ENCODE measurements at places on chromosomes 1 and 21.

DNA sequence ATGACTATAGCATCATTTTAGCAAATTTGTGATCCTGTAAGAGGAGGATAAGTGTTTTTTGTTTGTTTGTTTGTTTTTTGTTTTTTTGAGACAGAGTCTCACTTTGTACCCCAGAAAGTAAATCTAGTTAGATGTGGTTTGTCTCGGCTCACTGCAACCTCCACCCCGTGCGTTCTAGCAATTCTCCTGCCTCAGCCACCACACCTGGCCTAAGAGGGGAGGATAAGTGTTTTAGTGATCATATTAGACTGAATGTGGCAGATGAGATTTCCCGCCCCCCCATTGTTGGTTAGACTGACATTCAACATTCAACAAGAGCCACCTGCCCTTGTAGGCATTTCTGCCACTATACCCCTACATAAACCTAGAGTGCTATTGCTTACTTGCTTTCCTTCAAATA is 98.5 kb downstream of the OSBPL9 start:
- DNase-seq = no peak

- no peak for DNase-seq
These were observed 27.4 kb downstream of the DUSP10 start for GRCh38 chr1:221714227-221715152.

- DNase-seq = no peak
These were observed 15.7 kb downstream of the IER5 start for GRCh38 chr1:181104042-181104789.

DNA sequence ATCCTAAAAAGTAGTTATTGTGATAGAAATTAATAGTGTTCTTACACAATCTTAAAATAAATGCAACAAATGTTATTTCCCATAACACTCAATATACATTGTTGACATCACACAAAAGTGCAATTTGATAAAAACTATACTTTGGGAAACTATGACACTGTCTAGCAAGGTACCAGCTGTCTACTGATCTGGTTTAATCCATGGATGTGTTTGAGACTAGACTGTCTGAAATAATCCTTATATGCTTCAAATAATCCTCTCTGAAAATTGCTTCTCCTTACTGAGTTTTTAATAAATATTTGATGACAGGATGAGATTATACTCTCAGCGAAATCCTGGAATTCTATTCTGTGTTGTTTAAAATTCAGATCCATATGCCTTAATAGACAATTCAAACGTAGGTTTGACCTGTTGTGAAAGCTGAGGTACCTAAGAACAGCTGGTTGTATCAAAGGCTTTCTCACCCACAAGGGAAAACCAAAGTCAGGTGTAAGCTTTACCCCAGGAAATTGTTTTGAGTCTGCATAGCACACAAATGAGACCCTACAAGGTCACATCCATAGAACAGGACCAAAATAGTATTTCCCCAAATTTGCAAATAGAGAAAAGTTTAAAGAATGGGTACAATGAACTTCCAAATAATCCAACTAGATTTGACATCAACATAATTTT is 8.8 kb upstream of the GFI1 start:
- no peak for DNase-seq

DNA sequence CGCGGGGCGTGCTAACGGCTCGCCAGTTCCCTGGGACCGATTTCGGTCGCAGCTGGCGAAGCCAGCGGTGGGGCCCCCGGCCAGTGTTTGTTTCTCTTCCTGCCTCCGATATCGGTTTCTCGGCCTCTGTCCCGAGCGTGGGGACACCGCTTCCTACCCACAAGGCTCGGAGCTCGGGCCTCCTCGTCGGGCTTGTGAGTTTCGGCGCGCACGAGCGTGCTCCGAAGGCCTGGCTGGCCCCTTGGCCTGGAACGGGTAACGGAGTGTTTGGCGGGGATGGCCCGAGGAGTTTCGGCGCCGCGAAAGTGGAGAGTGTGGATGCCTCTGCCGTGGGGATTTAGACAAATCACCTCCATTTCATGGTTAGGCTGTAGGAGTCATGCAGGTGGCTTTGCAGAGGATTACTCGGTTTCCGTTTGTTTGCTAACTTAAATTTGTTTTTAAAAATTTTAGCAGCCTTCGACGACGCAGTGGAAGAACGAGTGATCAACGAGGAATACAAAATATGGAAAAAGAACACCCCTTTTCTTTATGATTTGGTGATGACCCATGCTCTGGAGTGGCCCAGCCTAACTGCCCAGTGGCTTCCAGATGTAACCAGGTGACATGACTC is 559 bp downstream of the RBBP4 start:
- no peak for DNase-seq

- peak; percentile 73 for DNase-seq
These were observed 99.7 kb downstream of the NMNAT2 start for GRCh38 chr1:183318433-183318832.

- DNase-seq = no peak
These were observed 42.7 kb downstream of the ATP5PF start for GRCh38 chr21:25691976-25692375.

GRCh38 chr1:110384581-110385321 is 6.1 kb downstream of the SLC16A4 start:
- DNase-seq = no peak

GRCh38 chr1:96559707-96560596 is 161.6 kb upstream of the PTBP2 start:
- no peak for DNase-seq

DNA sequence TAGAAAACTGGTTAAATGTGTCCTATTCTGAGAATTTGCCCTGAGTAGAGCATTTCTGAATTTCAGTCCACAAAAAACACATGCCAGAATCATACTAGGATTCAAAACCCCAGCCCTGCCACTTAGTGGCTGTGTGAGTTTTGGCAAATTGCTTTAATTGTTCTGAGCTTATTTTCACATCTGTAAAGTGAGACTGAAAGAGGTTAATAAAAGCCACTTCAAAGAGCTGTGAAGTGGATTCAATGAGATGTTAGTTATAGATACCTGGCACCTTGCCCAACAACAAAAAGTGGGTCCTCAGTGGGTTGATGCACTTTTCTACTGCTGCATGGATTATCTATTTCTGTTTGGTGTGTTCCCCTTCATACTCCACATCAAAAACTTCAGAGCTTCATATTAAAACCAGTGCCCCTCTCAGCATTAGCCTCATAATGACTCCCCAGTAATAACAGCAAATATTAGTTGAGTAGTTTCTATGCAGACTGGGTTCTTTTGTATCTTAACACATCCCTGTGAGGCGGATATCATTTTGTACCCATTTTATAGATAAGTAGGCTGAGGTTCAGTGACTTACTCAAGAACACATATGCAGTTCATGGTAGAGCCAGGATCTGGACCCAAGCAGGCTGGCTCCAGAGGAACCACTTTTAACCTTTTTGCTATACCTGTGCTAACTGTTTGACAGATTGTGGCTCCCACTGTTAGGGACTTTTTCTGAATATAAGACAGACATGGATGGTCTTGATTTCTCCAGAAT is 14.2 kb upstream of the ADORA3 start:
- DNase-seq = no peak

GRCh38 chr1:232764458-232765251 is 40.6 kb upstream of the MAP10 start:
- DNase-seq = no peak

GRCh38 chr1:160066829-160067745 is 2.9 kb downstream of the KCNJ10 start:
- DNase-seq = no peak

- DNase-seq = no peak
These were observed 9.7 kb upstream of the PRDX6 start for GRCh38 chr1:173467426-173467825.

GRCh38 chr1:92186081-92186480 is 31.6 kb upstream of the C1orf146 start:
- no peak for DNase-seq

GRCh38 chr1:154358519-154358918 is 33.2 kb downstream of the ATP8B2 start:
- DNase-seq = no peak

DNA sequence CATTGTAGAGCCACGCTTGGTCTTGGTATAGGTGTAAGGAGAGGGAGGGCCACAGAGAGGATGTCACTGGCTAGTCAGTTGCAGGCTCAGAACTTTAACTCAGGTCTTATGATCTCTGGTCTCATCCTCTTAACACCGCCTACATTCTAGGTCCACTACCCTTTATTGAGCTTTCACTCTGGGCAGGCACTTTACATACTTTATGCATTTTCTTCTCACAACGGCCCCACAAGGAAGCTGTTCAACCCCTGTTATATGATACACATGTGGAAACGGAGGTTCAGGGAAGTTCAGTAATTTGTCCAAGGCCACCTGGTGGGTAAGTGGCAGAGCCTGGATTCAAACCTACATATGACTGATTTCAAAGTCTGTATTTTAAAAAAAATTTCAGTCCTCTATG is 25.3 kb upstream of the RCAN3 start:
- DNase-seq = no peak

GRCh38 chr1:151540982-151541377 is 871 bp downstream of the TUFT1 start:
- DNase-seq = no peak

GRCh38 chr21:45284456-45284741 is 3.3 kb downstream of the POFUT2 start:
- DNase-seq = no peak

GRCh38 chr21:41559658-41560631 is 52.0 kb upstream of the TMPRSS2 start:
- DNase-seq = no peak

- no peak for DNase-seq
These were observed 43.1 kb downstream of the ATP2B4 start for GRCh38 chr1:203669739-203670138.

DNA sequence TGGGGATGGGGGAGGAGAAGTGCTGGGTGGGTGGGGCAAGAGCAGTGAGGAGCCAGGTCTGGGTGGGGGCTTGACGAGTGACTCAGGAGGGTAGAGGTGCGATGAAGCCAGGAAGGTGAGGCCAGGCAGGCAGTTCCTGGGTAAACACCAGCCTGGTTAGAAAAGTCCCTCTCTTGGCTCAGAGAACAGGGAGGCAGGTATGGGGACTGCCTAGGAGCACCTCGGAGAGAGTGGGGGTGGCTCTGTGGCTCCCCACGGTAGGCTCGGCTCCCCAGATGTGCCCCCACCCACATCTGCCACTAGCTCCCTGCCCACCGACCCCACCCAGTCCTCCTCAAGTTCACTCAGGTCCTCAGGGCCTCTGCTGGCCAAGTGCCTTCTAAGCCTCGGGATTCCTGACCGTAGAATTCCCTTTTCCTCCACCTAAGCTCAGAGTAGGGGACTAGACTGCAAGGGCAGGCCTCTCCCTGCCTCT is 1.2 kb downstream of the HSPG2 start:
- no peak for DNase-seq

- DNase-seq = no peak
These were observed 7.2 kb upstream of the XCL2 start for GRCh38 chr1:168550971-168551370.

DNA sequence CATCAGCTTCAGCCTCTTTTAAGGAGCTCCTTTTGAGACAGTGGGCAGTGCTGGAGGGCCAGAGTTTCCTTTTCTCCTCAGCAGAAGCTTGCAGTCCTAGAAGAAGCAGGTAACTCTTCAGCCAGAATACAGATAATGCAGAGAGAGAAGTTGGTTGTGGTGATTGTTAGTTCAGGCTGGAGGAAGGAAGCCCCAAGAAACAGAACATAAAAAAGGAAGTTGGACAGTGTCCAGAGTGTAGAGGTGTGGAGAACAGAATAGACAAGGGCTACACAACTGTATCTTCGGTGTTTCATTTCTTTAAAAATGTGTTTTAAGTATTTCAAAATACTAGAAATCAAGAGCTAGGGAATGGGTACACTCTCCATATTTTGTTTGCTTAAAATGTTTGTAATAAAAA is 6.4 kb upstream of the TACSTD2 start:
- no peak for DNase-seq

DNA sequence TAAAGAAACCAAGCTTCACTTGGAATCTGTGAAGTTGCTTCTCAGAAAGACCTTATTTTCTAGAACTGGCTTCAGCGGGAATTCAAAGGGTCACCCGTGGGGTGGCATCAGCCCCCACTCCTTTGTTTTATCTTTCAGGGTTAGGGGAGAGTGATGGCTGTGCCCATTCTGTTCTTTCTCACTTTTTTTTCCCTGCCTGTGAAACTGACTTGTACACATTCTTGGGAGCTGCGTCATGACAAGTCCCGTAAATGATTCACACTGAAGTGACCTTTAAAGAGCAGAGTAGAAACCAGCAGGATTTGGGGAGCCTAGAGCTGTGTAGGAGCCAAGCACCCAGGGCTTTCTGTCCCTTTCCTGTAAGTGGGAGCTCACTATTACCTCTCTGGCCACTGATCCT is 43.8 kb downstream of the SLC44A3 start:
- peak; percentile 41 for DNase-seq

- no peak for DNase-seq
These were observed 78.2 kb downstream of the MAP3K7CL start for GRCh38 chr21:29208682-29209059.

GRCh38 chr1:93015590-93015989 is 54.3 kb upstream of the DIPK1A start:
- DNase-seq = no peak

- DNase-seq = no peak
These were observed 3.0 kb upstream of the JUN start for GRCh38 chr1:58786927-58787245.

DNA sequence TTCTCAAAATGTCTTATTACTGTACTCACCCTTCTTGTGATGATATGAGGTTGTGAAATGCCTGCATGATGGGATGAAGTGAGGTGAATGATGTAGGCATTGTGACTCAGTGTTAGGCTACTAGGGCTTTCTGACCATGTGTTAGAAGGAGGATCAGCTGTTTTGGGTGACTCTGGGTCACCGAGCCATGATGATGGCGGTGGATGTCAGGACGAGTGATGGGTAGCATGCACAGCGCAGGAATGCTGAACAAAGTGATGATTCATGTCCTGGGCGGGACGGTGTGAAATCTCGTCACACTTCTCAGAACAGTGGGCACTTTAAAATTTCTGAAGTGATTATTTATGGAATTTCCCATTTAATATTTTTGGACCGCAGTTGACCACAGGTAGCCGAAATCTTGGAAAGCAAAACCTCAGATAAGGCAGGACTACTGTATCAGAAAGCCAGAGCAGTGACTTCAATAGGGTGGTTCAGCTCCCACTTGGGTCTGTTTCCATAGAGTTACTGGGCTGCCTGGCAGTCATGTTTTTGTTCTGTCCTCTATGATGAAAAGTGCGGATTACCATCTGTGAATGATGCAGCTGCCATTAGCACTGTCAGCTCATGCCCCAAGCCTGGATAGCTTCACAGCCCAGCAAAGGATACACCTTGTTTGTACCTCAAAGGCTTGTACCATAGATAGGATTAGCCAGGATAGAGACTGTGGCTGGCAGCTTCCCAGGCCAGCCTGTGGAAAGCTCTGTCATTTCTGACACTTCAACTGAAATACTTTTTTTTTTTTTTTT is 26.6 kb downstream of the IL6R start:
- DNase-seq = no peak

DNA sequence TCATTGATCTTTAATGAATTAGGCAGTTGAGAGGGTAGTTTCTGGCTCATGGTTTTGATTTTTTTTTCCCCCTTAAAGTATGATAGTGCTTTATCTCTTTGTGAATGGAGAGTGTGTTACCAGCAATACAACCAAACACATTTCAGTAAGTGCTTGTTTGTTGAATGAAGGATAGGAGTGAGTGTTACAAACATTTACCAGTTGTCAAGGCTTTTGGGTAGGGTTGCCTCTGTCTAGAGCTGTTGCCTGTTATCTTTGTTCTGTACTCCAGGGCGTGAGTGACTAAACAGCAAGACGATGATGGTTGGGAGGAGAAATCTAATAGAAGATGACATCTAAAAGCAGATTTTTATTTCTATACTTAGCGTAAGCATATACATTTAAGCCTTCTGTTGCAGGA is 21.5 kb downstream of the MAP3K7CL start:
- DNase-seq = peak; percentile 72

- DNase-seq = no peak
These were observed 307.4 kb downstream of the DISC1 start for GRCh38 chr1:231933711-231934626.

Measured in right lung (tissue), 10 donors.